ENCODE measurements at places on chromosomes 7 and 10.
A peak's percentile ranks its signal among the peaks of the same experiment; 100 is the strongest.

- DNase-seq: no peak
Measured at GRCh38 chr7:140945940-140946339, 21.2 kb upstream of the BRAF start.

DNA sequence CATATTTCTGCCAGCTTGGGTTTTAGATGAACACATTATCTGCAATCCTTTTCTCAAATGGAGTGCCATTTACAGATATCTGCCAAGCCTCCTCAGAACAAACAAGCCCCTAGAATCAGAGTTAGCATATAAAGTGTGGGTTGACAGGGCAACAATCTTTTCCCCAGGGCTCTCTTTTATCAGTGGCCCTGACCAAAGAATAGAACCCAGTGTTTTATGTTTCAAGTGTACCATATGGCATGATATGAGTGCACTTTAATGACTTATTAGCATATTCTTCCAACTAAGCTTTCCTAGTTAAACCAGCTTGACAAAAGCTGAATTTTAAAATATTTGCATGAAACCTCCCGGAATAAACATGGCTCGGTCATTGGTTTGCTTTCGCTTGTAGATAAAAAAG, 57.3 kb downstream of the EVX1 start:
- DNase-seq: no peak

GRCh38 chr10:107056182-107056581, 108.3 kb downstream of the SORCS1 start:
- no peak for DNase-seq

DNA sequence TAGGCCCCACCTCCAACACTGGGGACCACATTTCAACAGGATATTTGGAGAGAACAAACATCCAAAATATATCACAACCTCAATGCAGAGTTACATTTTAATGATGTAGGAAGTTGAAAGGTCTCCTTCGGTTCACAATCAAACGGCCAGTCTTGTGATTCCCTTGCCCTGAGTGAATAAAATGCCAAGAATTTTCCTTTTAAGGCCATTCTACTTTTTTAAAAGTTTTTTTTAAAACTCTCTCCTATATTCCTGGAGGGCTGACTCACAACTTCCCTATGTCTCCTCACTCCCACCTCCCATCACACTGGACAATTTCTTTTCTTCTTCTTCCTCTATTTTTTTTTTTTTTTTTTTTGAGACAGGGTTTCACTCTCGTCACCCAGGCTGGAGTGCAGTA, 693.6 kb upstream of the AUTS2 start:
- peak; percentile 12 for DNase-seq

GRCh38 chr7:139054101-139054500, 18.3 kb upstream of the ZC3HAV1L start:
- DNase-seq: no peak

GRCh38 chr7:28088032-28088431, 92.6 kb downstream of the JAZF1 start:
- DNase-seq: peak; percentile 79

DNA sequence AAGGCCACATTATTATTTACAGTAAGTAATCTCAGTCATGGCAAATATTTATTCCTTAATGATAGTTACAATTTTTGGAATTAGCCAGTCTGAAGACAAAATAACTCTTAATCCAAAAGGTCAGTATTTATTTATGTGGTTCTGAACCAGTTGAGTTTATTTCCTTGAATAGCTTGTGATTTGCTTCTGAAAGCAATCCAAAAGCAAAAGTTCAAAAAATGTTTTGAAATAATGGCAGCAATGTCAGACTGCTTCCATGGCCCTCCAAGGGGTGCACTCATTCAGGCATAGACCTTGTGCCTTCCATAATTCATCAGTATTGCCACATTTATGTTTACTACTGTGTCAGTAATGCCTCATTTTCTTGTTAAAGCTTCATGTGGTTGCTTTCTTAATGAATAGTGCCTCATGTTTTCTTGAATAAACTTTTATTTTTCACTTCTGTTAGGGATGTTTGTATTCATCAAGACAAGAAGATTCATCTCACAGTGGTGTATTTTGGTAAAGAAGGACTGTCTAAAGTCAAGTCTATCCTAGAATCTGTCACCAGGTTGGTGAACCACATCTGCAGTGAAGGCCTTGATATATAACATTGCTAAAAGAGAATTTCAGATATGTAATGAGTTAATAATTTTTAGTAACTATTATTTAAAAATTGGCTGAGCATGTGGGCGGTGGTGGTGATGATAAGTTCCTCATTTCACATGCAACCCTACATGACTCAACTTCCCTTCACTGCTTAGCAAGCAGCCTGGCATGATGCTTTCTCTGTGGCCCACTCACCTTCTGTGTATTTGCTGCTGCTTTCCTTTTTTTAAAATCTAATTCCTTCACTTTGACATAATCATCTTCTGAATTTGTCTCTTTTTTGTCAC, 22.0 kb downstream of the CSGALNACT2 start:
- peak; percentile 84 for DNase-seq
